Neural progenitor cell (in vitro differentiated cells): ENCODE measurements at places on chromosomes 4 and X.

- H3K27ac ChIP-seq = no peak overlapping the region
- DNase-seq = no peak
- no peaks in the 10 kb centered on the region for H3K27me3 ChIP-seq
- no peak overlapping the region for H3K4me3 ChIP-seq
- H3K36me3 ChIP-seq = no peaks in the 10 kb centered on the region
These were observed 91.2 kb downstream of the RAP1GDS1 start for GRCh38 chr4:98352396-98352795.

- H3K27me3 ChIP-seq = peaks cover 27% of the 10 kb centered on the region
- DNase-seq = no peak
- no peaks in the 10 kb centered on the region for H3K36me3 ChIP-seq
- H3K4me1 ChIP-seq = no peaks in the 10 kb centered on the region
- no peak overlapping the region for H3K27ac ChIP-seq
- no peak overlapping the region for H3K4me3 ChIP-seq
These were observed 6.9 kb upstream of the TRPC3 start for GRCh38 chr4:121958777-121959176.

GRCh38 chr4:66252291-66252690 lies 582.0 kb upstream of the EPHA5 start:
- no peaks in the 10 kb centered on the region for H3K4me1 ChIP-seq
- H3K27me3 ChIP-seq = no peaks in the 10 kb centered on the region
- no peak for DNase-seq
- H3K36me3 ChIP-seq = no peaks in the 10 kb centered on the region
- H3K27ac ChIP-seq = no peak overlapping the region

DNA sequence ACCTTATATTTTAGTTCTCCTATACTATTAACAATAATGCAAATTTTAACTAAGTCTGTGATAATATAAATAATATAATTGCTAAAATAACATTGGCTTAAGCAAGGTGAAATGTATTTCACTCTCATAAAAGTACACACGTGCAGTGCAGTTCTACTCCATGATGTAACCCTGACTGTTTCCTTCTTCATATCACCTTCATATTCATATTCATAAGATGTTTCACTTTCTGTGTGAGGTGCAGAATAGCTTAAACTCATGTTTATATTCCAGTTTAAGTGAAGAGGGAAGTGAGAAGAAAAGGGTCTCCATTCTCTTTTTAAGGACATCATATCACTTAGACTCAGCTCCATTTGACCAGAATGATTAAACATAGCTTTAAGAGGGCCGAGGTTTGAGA lies 1810.0 kb upstream of the PCDH10 start:
- no peak overlapping the region for H3K4me3 ChIP-seq
- H3K27me3 ChIP-seq = no peaks in the 10 kb centered on the region
- DNase-seq = no peak

GRCh38 chr4:1727117-1728031 lies 6.1 kb downstream of the TACC3 start:
- H3K4me1 ChIP-seq = peaks cover 9% of the 10 kb centered on the region

DNA sequence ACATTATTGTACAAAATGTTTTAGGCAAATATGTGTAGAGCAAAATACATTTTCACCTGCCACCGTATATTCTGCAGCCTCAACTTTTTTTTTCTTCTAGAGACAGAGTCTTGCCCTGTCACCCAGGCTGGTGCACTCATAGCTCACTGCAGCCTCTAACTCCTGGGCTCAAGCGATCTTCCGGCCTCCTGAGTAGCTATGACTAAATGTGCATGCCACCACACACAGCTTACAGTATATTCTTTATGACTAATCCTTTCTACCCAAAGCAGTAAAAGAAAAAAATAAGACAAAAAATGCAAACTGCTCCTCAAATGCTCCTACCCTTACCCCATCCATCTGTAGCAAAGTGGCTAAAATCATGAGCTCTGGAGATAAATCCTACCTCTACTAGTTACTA lies 426.3 kb downstream of the KCNIP4 start:
- no peaks in the 10 kb centered on the region for H3K36me3 ChIP-seq
- H3K27me3 ChIP-seq = no peaks in the 10 kb centered on the region
- H3K4me1 ChIP-seq = no peaks in the 10 kb centered on the region
- H3K27ac ChIP-seq = no peak overlapping the region
- no peak for DNase-seq
- H3K4me3 ChIP-seq = no peak overlapping the region

DNA sequence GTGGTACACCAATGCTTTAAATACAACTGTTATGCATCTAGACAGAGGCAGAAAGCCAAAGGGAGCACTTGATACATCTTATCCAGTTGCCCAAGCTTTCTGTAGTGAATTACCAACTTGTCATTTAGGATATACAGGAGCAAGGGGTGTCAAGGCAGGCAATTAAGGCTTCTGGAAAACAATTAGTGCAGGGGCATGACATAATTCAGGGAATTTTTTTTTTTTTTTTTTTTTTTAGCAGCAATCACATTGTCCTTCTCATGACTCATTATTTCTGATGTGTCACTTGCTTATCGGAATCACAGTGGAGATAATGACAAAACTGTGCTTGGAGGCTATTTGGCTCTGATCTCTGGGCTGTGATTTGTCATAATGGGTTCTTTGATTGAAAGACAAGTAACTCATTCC lies 259.5 kb downstream of the ARHGAP24 start:
- no peak for DNase-seq
- no peaks in the 10 kb centered on the region for H3K36me3 ChIP-seq
- no peaks in the 10 kb centered on the region for H3K27me3 ChIP-seq
